ENCODE measurements at places on chromosomes 4 and X.

- no peak for DNase-seq
Observed at GRCh38 chr4:25308761-25309160, 3.8 kb upstream of the ZCCHC4 start.

GRCh38 chr4:83782591-83782990 is 246.7 kb downstream of the GPAT3 start:
- no peak for DNase-seq

DNA sequence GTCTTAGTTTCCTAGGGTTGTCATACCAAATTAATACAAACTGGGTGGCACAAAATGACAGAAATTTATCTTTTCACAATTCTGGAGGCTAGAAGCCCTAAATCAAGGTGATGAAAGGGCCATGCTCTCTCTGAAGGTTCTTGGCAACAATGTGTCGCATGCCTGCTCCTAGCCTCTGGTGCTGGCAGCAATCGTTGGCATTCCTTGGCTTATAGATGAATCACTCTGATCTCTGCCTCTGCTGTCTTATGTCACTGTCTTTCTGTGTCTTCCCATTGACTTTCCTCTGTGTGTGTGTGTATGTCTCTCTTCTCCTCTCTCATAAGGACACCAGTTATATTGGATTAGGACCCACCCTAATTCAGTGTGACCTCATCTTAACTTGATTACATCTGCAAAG is 15.9 kb upstream of the INTU start:
- DNase-seq = no peak

- DNase-seq = no peak
Observed at GRCh38 chr4:79575709-79576428, 167.8 kb upstream of the GK2 start.

GRCh38 chr4:54278216-54278615 is 49.1 kb downstream of the PDGFRA start:
- no peak for DNase-seq

- DNase-seq = no peak
Observed at GRCh38 chr4:106286611-106287010, 29.4 kb downstream of the TBCK start.

- no peak for DNase-seq
Observed at GRCh38 chr4:41573502-41574001, 35.6 kb downstream of the LIMCH1 start.

DNA sequence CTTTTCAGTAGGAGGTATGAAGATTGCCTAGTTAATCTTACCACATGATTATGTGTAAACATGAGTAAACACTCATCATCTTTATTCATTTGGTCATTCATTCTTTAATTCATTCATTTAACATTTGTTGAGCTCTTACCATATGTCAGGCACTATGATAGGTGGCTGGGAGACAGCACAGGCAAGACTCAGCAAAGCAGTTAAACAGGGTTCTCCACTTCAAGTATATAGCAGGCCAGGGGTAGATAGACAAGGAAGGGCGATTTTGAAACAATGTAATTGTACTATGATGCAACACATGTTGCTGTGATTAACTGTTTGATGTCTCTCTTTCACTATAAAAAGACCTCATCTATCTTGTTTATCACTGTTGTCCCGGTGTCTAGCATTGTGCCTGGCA is 84.3 kb upstream of the GPR101 start:
- no peak for DNase-seq

GRCh38 chr4:183240581-183241321 is 79.3 kb downstream of the CLDN22 start:
- DNase-seq = no peak

GRCh38 chr4:158189422-158189821 is 16.6 kb upstream of the GASK1B start:
- no peak for DNase-seq

GRCh38 chr4:171432536-171432935 is 380.7 kb upstream of the GALNTL6 start:
- DNase-seq = no peak

- no peak for DNase-seq
Observed at GRCh38 chr4:123776267-123776666, 379.7 kb downstream of the SPRY1 start.

GRCh38 chrX:136954930-136955329 is 74.4 kb upstream of the RBMX start:
- DNase-seq = peak; percentile 11

DNA sequence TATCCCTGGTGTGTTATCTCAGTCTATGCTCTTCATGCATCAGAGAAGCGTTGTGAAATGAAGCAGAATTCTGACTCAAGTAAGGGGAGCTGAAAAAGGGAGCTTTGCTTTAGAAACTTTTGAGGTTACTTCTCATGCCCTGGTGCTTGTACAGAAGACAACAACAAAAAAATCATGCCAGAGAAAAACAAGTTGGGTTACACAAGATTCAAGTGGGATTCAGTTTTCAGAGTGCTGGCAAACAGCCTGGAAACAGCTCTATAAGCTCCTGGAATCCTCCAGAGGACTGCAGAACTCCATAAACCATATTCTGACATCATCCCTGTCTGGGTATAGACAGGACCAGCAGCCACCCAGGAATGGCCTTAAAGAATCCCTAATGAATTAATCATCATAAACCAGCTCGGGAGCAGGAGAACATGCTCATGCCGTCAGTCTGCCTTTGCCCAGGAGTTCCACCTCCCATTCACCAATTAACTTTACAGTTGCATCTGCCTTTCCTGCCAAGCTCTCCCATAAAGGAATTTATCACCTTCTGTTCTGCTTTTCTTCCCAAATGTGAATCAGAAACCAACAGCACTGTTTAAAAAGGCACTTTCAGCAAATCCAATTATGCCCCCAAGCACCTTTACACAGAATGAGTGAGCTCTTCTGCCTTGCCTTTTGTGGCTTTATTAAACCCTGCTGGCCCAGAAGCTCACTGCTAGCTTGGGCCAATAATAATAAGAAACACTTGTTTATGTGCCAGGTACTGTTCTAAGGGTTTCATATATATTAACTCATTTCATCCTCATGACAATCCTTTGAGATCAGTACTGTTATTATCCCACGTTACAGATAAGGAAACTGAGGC is 54.5 kb upstream of the FBXW7 start:
- no peak for DNase-seq

DNA sequence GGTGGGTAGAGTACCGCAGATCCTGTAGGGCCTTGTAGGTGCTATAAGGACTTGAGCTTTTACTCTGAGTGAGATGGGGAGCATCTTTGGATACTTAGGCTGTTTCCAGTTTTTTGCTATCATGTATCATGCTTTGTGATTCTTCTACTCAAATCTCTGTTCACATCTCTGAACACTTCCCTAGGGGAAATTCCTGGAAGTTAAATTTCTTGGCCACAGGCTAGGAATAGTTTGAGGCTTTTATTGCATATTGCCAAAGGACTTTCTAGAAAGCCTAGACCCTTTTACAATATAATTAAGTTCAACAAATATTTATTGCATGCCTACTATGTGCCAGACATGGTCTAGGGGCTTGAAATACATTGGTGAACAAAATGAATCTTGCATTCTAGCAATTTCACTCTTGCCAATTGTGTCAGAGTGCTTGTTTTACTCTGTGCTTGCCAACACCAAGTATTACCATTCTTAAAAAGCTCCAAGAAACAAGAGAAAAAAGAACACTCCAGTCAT is 4.1 kb upstream of the PGRMC1 start:
- DNase-seq = no peak

GRCh38 chr4:183147196-183147595 is 48.1 kb downstream of the WWC2 start:
- no peak for DNase-seq

DNA sequence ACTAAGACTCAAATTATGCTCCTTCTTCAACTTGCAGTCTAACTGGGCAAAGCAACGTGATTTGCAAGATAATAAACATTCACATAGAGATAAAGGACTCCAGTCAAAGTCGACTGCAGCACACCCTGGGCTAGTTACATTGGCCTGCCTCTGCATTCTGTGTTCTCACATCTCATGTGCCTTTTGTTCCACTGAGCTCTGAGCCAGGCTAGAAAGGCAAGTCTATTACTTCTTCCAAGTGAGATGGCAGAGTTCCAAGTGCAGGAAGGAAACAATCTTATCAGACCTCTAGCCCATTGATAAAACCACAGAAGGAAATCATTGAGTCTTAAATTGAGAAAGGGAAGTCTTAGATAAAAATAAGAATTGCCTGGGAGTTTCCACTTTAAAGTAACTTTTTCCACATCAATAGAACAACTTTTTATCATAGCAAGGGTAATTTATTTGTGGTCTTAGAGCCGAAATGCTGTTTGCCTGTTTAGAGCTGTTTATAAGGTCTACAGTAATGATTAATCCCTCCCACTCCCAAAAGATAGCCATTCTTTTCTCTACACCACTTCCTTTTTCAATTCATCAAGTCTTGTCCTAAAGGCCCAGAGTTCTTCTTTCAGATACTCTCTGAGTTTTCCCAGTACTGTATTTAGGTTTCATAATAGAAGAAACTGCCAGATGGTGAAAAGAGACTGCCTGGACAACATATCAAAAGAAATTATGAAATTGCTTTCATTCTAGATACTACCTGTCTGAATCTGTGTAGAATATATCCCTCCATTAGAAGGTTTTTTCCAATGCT is 200.2 kb downstream of the GUCY2F start:
- DNase-seq = peak; percentile 1

DNA sequence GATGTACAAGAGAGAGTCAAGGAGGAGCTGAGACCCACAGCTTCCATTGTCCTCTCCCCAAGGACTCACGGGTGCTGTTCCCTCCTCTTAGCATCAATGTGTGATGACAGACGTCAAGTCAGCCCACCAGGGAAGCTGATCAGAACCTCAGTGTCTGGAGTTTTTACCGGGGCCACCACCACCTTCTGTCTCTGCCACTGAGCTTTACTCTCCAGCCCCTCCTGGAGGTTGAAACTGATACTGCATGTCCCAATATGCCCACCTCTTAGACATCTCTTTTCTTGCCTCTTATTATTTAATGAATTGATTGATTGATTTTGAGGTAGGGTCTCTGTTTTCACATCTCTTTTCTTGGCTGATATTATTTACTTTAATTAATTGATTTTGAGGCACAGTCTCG is 10.3 kb upstream of the AKAP17A start:
- no peak for DNase-seq

DNA sequence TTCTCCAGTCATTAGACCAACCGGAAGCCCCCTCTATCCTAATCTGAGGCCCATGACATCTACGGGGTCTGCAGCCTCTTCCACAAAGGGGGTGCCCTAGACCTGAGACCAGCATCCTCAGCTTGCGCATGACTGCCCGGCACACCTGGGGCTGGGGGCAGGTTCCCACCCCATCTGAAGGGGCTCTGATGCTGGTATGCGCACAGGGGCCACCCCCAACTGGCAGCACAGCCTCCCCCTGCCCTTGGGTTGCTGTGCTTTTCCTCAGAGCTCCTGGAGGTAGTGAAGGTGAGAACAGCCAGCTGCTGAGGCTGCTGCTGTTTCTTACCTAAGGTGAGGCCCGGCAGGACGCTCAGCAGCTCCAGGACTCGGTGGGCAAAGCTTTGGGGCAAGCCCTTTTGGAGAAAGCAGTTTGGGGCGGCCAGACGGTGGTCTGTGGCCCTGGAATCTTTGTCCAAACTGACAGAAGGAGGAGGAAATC is 18.9 kb upstream of the CPLX1 start:
- no peak for DNase-seq

DNA sequence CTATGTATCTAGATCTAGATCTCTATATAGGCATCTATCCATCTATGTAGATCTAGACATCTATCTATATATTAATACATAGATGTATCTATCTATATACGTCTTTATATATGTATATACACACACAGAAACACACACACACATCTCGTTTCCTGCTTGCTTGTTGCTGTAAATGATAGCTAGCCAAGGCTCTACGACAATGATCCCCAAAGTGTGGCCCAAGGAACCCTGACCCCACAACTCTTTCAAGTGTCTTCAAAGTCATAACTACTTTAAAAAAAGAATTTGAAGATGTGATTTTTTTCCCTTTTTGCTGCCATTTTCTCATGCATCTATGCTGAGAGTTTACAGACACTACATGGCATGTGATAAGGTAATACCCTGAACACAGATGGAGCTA is 28.8 kb downstream of the GYG2 start:
- no peak for DNase-seq

All from pons (tissue), 1 donor.